Activated T-cell treated with anti-CD3 and anti-CD28 coated beads, Interleukin-2, amount 50 U/mL, for 72 hours (primary cell): ENCODE measurements at places on chromosomes 5 and 9. TPM values are rescaled to one million over a fixed set of nuclear protein-coding genes. Genes with fewer than 3 reads are reported as not detected.

Gene RGS14
- 41.3 TPM for total RNA-seq

Gene ADGRD2
- not detected for total RNA-seq

Gene KIF27
- 5.4 TPM for total RNA-seq

Gene WDR38
- not detected for total RNA-seq

Gene TRIM7
- total RNA-seq = 2.4 TPM

Gene SPINK13
- total RNA-seq = not detected

Gene SLC34A1
- 0.21 TPM for total RNA-seq

Gene OR5C1
- not detected for total RNA-seq

Gene ESM1
- not detected for total RNA-seq

Gene GALNT12
- total RNA-seq = 6.6 TPM

Gene CAPSL
- total RNA-seq = 2.3 TPM

Gene SAXO1
- total RNA-seq = not detected

Gene ECSCR
- 1.2 TPM for total RNA-seq

Gene RAB3C
- not detected for total RNA-seq

Gene GLRA1
- not detected for total RNA-seq

Gene DAB2
- total RNA-seq = not detected

Gene GAS1
- total RNA-seq = 0.12 TPM

Gene TLR4
- total RNA-seq = 0.05 TPM

Gene SH2D3C
- 59.5 TPM for total RNA-seq

Gene IL13
- 8.0 TPM for total RNA-seq

Gene GABRA1
- not detected for total RNA-seq
